ENCODE measurements at places on chromosomes 6 and 20.

GRCh38 chr6:120147071-120147871 is 797.7 kb upstream of the MAN1A1 start:
- no peak for DNase-seq

DNA sequence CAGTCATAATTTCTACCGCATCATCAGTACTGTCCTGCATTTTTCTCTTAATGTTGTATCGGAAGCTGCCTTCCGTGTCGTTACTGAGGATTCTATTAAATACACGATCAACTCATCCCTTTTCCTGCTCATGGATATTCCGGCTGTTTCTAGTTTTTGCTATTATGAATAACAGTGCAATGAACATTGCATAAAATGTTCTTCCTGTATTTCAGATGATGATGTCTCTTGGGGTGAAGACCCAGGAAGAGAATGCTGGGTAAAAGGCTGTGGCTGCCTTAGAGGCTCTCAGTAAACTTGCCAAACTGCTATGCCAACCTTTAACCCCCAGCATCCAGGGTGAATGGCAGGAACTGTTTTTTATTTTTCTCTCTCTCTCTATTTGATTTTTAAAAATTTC is 24.1 kb upstream of the EPB41L1 start:
- no peak for DNase-seq

DNA sequence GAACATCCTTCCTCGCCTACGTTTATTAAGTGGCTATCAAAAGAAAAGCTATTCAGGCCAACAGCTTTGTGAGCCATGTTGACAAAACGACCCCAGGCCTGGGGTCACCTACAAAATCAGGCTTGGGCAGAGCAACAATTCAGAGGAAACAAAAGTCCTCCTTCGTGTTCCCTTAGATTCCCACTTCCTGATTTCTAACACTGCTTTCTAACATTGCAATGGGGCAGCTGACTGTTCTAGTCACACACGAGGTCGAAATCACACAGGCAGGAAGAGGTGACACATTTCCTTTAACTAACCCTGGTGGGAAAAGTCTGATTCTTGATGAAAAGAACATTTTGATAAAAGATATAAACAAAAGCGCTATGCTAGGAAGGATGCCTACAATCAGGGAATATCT is 31.9 kb downstream of the WDR27 start:
- DNase-seq = no peak

DNA sequence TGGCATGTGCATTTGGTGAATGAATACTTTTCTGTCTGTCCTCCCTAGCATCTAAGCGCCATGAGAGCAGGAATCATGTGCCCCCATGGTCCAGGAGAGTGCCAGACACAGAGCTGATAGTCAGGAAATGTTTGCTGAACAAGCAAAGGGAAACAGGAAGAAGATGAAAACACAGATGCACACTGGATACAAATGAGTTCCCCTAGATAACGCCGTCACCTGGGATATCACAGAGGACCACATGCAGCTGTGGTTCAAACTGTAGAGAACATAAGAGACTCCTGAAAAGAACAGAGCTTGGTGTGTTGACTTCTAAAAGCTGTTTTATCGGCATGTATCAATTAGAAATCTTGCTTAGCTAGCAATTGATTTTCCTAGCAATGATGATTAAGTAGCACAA is 293.7 kb downstream of the BTBD3 start:
- DNase-seq = no peak

- no peak for DNase-seq
These were observed 78.8 kb upstream of the HMGN3 start for GRCh38 chr6:79313254-79313653.

All from T follicular helper cell (primary cell).